Hypothalamus (tissue), 51 donors: ENCODE measurements at places on chromosomes 6 and 20.

DNA sequence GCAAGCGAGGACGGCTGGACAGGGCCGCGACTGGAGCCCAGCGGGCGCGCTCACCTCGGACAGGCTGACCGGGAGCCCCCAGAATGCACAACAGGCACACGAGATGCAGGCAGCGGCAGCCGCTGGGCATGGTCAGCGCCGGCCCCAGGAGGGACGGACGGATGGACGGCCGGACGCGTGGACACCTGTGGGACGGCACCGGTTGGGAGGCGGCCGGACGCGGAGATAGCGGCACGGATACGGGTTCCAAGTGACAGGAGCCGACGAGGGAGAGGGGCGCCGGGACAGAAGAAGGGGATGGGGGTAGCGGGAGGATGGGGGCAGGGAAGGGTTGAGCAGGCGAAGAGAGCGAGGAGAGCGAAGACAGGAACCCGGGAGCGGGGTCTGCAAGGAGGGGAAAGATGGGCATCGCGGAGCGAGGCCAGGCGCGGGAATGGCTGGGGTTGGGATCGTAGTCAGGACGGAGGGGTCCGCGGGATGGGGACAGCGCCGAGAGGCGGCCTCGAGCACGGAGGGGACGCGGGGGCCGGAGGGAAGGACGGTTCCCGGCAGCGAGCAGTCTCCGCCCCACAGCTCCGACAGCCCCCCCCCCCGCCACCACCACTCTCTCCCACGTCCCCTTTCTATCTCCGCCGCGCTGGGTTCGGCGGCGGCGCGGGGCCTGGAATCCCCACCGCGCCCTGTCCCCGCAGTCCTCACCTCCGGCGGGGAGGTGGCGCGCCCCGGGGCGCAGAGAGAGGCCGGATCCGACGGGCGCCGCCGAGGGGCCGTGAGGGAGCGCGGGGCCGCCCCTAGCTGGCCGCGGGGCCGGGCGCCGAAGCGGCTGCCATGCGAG, 435 bp downstream of the DLK2 start:
- DNase-seq, result peak; percentile 78

GRCh38 chr6:14763616-14764015, 482.3 kb upstream of the JARID2 start:
- no peak for DNase-seq

DNA sequence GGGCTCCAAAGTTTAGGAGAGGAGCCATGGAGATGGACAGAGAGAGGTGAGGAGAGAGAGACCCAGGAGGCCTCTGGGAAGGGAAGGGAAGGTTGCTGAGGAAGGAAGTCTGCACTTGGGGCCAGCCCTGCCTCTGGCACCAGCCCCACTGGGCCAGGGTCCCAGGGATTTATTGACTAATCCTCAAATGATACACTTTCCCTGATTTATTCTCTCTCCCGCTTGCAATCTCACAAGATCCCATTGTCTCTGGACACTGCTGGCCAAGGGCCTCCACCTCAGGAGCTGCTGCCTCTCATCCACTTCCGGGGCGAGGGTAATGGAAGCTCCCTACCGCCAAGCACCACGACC, 43.6 kb upstream of the FOXP4 start:
- no peak for DNase-seq

DNA sequence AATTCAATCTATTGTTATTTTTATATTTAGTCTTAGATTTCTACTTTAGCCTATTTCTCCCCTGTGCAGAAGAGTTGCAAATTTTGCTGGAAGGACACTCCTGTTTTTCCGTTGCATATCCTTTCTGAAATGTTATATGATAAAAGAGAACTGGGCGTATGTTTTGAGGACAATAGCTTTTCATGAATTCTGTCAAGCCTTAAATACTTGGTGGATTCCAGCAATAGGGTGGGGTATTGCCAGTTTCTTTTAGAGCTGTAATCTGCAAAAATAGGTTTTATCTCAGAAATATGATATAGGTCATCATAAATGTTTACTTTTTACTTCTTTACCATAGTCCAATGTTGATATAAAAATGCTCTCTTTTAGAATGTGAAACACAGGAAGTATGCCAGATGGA, 42.0 kb downstream of the VTA1 start:
- no peak for DNase-seq

DNA sequence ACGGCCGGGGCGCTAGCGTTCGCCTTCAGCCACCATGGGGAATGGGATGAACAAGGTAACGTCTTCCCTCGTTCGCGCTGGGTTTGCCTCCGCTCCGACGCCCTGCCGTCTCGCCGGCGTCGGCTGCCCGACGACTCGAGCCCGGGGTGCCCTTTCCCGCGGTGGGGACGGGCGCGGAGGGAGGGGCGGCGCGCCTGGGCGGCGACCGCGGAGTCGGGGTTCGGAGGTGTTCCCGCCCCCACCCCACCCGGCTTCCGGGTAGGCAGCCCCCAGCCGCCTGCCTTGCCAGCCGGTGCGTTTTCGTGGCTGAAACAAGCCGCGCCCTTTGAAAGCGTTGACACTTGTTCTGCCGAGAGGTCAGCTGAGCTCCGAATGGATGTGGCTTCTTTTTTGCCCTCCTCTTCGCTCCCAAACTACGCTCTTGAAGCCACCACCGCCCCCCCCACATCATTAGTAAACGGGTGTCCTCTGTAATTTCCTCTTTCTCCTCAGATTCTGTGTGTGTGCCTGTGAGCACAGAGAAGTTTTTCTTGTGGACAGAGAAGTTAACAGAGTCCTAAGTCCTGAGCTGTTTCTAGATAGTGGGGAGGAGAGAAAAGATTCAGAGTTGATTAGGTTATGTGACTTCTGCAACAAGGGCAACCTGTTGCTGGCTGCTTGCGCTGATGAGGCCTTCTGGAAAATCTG, 362 bp downstream of the DUSP22 start:
- no peak for DNase-seq

- no peak for DNase-seq
Measured at GRCh38 chr6:148533309-148534107, 190.9 kb downstream of the SASH1 start.

- DNase-seq, result no peak
Measured at GRCh38 chr6:145548933-145549648, 186.2 kb downstream of the EPM2A start.

GRCh38 chr6:156727715-156728385, 49.3 kb upstream of the ARID1B start:
- DNase-seq, result no peak

GRCh38 chr20:22506827-22507226, 77.5 kb downstream of the FOXA2 start:
- no peak for DNase-seq

DNA sequence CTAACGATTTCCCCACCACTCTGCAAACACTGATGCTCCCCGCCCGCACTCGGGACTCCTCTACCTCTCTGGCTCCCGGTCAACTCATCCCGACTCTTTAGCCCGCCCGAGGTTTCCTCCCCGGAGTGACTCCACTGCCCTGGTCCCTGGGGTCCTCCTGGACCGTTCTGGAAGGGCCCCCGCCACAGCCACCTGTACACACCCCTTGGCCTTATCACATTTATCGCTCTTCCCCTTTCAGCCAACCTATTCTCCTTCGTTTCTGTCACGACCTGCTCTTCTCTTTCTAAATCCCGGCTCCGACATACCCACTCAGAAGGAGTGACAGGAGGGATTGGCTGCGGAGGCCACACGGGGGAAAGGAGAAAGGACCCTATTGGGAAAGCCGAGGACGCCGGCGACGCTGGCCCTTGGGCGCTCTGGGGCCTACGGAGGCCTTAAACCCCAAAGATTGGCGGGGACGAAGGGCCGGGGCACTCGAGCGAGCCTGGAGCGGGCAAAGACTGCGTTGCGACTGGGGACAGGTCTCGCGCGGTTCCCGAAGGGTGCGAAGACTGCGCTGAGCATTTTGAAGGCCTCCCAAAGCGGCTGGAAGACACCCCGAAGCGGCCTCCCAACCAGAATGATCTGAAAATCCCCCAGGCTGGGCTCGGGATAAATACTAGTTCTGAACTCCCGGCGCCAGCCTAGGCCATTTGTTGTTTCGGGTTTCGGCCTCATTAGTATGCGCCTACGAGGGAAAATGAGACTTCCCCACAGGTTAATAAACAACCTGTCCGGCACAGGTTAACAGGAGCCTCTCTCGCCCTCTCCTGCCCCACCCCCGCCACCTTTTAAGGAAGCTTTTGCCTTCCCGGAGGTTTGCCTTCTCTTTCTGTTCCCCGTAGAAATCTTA, 9.2 kb downstream of the SIM1 start:
- no peak for DNase-seq

DNA sequence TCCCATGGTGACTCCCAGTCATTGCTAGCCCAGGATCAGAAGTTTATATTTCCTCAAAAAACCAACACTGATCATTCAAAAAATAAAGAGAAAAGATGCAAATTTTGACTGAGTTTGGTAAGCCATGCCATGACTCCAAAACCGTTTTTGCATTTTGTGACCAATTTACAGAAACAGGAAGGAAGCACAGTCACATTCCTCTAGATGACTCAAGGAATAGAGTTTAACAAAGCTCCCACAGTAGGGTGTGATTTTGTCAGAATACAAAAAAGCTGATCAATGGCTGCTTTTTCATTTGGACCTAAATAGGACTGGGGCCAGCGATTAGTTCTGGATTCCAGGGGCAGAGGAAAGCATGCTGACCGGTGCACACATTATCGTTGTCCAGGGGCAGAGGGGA, 179.4 kb upstream of the AFDN start:
- no peak for DNase-seq

GRCh38 chr6:123962508-123962907, 158.8 kb downstream of the NKAIN2 start:
- DNase-seq, result no peak

DNA sequence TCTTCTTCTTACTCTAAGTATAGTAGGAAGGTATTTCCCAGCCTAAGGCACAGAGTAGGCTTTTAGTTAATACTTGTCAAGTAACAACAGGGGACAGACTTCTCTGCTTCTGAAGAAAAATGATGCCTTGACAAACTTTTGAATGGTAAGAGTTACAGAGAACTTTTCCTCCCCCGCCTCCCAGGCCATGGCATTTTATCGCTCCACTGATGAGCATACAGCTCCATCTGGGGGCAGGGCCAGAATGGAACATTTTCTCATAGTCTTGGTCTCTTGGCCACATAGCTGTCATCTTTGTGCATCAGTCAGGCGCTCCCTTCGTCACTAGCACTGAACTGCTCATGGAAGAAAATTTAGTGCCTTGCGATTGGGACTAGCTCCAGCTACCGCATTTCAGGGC, 1066.8 kb upstream of the CITED2 start:
- DNase-seq, result no peak

DNA sequence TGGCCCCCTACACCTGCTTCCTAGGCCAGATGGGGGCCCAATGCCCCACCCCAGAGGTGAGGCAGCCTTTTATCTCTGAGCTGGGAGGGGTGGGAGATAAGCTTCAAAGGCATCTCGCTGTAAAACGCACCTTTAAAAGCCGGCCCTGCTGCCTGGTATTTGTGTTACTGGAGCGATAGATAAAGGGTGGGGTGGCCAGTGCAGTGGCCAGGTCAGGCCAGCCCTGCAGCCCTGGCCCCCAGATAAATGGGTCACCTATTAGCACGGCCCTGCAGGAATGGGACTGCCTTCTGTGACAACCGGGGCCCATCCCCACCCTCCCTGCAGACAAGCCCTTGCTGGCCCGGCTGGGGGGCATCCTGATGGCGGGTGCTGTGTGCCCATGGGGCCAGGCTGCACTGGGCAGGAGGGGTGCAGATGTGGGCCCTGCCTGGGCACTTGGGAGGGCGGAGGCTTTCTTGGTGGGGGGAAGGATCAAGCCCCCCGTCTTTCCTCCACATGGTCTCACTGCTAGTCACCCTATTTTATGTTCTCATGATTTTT, 3.0 kb upstream of the RBBP8NL start:
- DNase-seq, result no peak

DNA sequence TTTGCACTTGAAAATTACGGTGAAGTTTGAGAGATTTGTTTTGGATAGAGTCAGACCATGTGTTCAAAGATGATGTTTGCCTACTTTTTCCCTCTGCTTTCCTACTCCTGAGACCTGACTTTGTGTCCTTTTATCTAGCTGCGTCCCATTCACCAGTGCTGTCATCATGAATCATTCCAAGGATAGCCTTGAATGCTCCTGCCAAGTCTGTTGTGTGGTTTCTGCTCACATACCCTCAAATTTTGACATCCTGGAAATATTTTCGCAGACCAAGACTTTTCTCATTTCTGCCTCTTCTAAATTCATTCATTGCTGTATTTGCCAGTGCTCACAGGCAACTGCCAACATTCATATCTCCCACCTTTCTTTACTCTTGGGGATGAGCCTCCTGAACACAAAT, 175.9 kb upstream of the SCGN start:
- DNase-seq, result no peak

- DNase-seq, result no peak
Measured at GRCh38 chr6:134740473-134741199, 209.3 kb downstream of the ALDH8A1 start.

GRCh38 chr6:20693466-20694063, 159.3 kb downstream of the CDKAL1 start:
- DNase-seq, result no peak

GRCh38 chr6:14159090-14159489, 41.5 kb downstream of the CD83 start:
- no peak for DNase-seq

- DNase-seq, result no peak
Measured at GRCh38 chr6:89008815-89009374, 45.5 kb upstream of the RNGTT start.

- DNase-seq, result no peak
Measured at GRCh38 chr6:56692523-56693245, 50.0 kb upstream of the DST start.

- no peak for DNase-seq
Measured at GRCh38 chr20:1524004-1524403, 32.8 kb upstream of the SIRPB2 start.

- peak; percentile 54 for DNase-seq
Measured at GRCh38 chr6:164693944-164694343, 615.5 kb downstream of the C6orf118 start.

DNA sequence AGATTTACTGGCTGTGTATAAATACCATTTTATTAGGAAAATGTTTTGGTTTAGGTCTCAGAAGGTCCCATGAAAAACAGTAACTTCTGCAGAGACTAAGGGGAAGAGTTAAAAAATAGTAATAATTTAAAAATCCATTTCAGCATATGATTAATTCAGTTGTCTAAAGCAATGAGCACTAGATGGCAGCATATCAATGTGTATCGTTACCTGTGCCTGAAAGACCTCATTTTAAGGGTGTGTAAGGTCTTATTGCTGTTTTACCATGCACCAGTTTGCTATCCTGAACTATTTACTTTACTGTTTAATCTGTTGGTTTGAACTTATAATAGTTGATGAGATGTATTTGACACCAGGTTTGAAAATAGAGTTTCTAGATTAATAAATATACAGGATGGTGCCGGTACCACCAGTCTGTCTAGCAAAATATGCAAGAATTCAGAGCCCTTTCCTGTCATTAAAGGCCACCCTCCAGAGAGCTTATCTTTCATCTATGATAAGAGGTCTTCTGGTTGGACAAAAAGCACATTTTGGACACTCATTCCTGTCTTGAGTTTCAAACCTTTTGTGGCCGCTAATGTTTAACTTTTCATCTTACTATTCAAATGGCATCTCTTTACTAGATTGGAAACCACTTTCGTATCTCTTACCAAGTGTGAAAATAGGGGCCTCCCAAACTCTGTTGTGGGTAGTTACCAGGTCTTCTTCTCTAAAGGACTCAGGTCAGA, 8.9 kb upstream of the AHI1 start:
- no peak for DNase-seq
